Activated T-helper 1 cell treated with anti-CD3 and anti-CD28 coated beads, Interleukin-12 subunit alpha, Interleukin-12 subunit beta, Interleukin-2, Interleukin-4 antibody, amounts not matched to agents 30 ng/mL and 10 ng/mL and 1 ng/mL, durations not matched to agents 14 hours and 24 hours and 36 hours (primary cell): ENCODE measurements at places on chromosomes 1 and 21. TPM values are rescaled to one million over a fixed set of nuclear protein-coding genes. Genes with fewer than 3 reads are reported as not detected.

DNA sequence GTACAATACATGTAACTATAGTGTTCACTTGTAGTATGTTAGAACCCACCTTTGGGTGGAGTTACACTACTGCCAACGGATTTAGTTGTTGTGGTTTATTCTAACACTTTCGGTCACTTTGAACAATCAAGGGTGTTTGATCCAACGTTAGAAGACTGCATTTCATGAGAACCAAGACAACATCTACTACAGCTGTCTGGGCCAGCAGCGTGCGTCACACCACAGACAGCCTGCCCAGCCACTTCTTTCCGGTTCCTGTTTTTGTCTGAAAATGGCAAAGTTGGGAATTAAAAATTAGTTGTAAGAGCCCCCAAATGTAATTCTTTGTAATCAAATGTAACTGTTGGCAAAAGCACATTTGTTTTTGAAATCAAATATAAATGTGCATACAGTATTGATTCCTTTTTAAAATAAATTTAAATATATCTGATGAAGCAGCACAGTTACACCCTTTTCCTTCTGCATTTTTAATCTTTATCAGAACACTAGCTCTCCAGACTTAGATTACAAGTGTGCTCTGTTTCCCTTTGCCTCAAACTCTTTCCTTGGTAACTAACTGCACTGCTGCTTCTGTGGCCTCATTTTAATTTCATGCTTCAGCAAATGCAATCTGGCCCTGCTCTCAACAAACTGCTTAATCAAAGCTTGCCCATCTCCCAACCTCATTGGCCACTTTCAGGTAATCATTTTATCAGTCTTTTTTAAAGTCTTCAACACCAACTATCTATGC, 86.6 kb upstream of the DPH5 start:
- peak; percentile 59 for DNase-seq

The UBASH3A gene
- total RNA-seq = 69.1 and 70.8 TPM in 2 replicates

DNA sequence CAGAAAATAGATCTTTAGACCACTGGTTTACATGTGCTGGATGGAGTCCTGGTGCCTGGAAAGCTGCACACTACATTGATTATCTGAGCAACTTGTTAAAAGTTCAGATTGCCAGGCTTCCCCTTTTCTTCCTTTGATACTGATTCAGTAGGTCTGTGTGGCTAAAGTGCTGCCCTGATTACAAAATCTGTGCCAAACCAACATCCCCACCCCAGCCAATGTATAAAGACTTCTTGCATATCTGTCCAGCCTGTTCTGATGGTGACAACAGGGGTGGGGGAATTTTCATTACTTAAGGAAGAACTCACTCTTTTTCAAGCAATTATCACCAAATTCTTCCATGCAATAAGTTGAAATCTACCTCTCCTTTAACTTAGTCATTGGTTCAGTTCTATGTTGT, 135.5 kb downstream of the TNFSF18 start:
- no peak for DNase-seq

GRCh38 chr1:54239631-54240031, 39.7 kb downstream of the MRPL37 start:
- DNase-seq = no peak

GRCh38 chr1:112402682-112403643, 6.9 kb downstream of the CTTNBP2NL start:
- DNase-seq = no peak

DNA sequence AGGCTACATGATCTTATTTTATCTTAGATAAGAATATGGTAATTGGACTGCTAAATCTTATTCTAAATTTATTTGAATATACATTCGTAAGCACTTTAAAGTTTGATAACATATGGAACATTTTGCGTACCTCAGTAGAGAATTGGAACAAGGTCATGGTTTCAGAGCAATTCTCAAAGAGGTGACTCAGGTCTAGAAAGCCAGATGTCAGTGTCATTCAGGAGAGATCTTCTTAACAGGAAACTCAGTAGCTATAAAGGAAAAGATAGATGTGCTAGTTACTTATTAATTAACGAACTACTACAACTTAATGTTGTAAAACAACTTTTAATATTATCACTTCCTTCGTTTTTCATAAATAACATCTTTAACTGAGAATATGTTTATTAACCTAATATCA, 142.5 kb downstream of the USP25 start:
- DNase-seq = no peak

DNA sequence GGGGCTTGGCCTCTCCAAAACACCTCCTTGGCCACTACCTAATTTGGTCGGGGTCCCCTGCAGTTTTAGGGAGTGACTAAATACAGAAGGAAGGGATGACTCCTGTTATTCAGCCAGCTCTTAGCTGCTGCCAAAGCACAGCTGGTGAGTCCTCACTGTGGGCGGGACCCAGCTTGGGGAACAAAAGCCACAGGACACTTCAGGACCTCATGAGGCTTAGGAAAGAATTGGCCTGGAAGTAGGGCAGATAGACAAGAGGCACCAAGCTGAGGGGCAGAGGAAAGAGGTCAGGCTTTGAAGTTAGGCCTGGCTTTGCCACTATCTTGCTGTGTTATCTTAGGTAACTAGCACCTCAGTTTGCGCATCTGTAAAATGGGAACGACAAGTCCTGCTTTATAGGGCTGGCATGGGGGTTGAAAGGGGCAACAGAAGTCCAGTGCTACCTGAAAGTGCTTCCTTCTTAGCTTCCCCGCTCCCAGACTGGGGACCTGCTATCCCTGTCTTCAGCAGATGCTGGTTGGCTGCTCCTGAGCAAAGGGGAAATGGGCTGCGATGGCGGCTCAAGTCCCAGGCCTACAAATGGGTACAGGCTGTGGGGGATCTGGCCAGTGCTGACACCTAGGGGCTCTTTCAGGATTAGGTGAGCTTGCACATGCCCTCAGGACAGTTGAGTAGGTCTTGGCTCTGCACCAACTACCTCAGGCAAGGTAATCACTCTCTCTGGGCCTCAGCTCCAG, 15.7 kb downstream of the IFI6 start:
- DNase-seq = no peak

DNA sequence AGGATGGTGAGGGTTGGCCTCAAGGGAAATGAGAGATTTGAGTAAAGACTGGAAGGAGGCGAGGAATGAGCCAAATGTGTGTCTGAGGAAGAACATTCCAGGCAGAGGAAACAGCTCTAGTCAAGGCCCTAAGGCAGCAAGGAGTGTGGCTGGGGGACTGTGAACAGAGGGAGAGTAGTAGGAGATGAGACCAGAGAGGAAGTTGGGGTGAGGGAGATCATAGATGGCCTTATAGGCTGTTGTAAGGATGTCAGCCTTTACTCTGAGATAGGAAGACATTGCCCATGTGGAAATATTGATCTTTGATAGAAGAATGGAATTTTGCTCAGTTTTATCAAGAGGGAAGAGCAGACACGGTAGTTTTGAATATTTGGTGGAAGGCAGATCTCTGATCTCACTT, 55.2 kb upstream of the ARTN start:
- DNase-seq = no peak

The OR2L13 gene
- not detected in 2 replicates for total RNA-seq

DNA sequence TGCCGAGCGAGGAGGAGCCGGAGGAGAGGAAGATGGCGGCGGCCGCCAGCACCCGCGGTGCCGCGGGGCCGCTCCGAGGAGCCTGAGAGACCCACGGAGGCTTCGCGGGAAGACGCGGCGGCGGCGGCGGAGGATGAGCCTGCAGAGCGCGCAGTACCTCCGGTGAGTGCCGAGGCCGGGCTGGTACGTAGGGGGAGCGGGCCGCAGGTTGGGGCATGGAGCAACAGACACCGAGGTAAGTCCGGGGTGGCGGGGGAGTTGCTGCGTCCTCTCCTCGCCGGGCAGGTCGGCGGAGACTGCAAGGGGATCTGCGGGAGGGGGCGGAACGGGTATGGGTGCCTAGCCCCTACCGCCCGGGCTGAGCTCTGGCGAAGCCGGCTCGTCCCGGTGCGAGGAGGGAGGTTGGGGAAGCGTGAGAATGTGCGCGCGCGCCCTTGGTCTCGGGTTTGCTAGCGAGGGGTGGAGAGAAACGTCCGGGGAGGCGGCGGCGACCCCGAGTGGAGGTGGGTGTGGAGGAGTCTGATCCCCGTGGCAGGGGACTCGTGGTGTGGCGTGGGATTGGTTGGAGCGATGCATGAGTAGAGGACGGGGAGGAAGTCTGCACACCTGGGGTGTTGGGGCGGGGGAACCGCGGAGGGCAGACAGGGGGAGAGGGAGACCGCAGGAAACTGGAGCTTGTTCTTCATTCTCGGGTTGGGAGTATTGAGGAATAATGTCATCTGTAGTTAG, at the start of gene SMG7:
TSS of gene SMG7 (plus strand) at position 12 of the 729 bp plus-strand sequence. CDS start at position 134, 122 bp downstream.
- DNase-seq = peak; percentile 42

The HENMT1 gene
- total RNA-seq = 17.9 and 20.7 TPM in 2 replicates

GRCh38 chr21:45833414-45833813, 148.2 kb upstream of the COL6A1 start:
- DNase-seq = no peak

The RIMKLA gene
- 3.3 and 4.8 TPM in 2 replicates for total RNA-seq

The PLA2G2C gene
- 0.44 and 0.65 TPM in 2 replicates for total RNA-seq

The AMY1B gene
- not detected in 2 replicates for total RNA-seq
